ENCODE measurements at places on chromosomes 2 and 18.

DNA sequence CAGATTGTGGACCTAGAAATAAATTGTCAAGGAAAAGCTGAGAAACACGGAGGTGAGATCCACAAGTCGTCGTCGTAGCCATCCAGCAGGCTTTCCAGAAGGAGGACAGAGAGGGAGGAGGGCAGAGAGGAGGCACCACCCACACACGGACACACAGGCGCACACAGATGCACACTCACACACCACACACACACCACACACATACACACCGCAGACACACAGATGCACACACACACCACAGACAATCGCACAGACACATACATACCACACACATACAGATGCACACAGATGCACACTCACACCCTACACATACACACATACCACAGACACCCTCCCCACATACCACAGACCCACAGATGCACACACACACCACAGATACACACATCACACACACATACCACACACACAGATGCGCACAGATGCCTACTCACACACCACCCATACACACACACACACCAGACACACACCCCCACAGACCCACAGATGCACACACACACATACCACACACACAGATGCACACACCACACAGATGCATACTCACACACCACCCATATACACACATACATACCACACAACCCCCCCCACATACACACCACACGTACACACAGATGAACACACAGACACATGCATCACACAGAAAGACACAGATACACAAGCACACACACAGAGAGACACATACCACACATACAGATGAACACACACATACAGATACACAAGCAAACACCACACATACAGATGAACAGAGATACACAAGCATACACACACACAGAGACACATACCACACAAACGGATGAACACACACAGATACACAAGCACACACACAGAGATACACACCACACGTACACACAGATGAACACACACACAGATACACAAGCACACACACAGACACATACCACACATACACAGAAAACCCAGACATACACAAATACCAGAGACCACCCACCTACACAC is 12.7 kb upstream of the BOK start:
- no peak for DNase-seq

DNA sequence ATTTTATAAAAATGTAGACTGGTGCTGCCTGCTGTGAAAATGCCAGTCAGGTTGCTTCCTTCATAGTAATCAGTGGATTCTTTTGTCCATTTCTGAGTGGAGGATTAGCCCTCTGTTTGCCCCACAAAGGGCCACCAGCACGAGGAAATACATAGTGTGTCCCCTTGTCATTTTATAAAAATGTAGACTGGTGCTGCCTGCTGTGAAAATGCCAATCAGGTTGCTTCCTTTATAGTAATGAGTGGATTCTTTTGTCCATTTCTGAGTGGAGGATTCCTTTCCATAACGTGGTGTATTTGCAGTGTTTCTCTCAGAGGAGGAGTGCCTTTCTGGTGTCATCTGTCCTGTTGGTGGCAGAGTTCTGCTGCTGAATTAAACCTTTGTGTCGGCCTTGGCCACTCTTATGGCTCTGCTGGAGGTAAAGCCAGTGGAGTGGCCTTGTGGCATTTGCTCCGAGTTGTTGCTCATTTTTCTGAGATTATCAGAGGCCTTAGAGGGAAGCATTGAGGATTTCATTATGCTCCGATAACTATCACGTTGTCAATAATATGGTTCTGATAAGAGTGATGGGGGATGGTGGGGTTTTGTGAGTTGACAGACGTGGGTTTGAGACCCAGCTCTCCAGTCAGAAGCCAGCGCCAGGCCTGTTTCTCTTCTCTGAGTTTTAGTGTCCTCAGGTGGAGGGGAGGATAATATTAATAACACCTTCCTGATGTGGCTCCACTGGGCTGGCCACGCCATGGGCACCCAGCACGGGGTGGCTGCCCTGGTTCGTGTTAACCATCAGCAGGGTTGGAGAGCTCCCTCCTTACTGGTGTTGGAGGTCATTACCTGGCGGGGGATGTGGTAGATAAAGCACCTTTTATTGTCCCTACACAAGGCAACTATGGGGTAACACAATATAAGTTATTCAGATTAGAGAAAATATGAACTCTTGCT is 96.6 kb downstream of the NEDD4L start:
- no peak for DNase-seq

GRCh38 chr18:51162617-51163016 is 34.9 kb downstream of the MEX3C start:
- no peak for DNase-seq

DNA sequence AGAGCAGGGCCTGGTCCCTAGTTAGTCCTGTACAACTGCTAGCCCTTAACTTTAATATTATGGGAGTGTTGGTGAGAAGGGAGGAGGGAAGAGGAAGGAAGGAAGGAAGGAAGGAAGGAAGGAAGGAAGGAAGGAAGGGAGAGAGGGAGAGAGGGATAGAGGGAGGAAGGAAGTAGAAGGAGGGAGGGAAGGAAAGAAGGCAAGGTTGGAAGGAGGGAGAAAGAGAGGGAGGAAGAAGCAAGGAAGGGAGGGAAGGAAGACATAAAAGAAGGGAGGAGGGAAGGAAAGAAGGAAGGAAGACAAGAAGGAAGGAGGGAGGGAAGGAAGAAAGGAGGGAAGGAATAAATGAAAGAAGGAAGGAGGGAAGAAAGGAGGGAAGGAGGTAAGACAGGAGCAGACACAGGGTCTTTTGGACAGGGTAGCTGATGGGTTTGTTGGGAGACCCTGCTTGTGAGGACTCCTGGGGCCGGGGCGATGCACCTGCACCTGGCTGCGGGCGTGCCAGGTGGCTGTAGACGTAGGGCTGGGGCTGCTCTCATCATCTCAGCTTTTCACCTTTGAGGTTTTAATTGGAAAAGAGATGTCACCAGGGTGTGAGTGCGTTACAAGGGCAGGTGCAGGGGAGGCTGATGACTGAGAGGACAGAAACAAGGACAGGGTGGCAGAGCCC is 5.9 kb upstream of the POMC start:
- DNase-seq, result no peak

- DNase-seq, result peak; percentile 8
These were observed 103.1 kb downstream of the ZNF532 start for GRCh38 chr18:58967751-58968254.

- DNase-seq, result no peak
These were observed 143.9 kb upstream of the LTBP1 start for GRCh38 chr2:32802877-32803276.
